ENCODE measurements at places on chromosomes 5 and 9.
A peak's percentile ranks its signal among the peaks of the same experiment; 100 is the strongest.

GRCh38 chr5:19806756-19807155 is 181.2 kb downstream of the CDH18 start:
- no peak for DNase-seq

DNA sequence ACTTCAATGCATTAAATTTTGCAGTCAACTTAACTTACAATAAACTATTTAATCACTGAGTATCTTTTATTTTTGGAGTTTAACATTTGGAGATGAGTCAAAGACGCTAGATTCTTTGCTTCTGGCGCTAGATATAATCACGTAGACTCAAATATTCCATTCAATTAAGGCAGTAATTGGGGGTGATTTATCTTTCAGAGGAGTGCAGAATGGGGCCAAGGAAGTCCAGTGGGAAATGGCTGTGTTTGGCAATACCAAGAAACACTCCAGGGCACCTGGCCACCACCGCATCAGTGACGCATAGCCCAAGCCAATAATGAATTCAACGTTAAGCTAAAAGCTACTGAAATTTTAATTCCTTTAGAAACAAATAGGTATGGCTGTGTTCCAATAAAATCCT is 81.2 kb downstream of the PHAX start:
- DNase-seq, result no peak

DNA sequence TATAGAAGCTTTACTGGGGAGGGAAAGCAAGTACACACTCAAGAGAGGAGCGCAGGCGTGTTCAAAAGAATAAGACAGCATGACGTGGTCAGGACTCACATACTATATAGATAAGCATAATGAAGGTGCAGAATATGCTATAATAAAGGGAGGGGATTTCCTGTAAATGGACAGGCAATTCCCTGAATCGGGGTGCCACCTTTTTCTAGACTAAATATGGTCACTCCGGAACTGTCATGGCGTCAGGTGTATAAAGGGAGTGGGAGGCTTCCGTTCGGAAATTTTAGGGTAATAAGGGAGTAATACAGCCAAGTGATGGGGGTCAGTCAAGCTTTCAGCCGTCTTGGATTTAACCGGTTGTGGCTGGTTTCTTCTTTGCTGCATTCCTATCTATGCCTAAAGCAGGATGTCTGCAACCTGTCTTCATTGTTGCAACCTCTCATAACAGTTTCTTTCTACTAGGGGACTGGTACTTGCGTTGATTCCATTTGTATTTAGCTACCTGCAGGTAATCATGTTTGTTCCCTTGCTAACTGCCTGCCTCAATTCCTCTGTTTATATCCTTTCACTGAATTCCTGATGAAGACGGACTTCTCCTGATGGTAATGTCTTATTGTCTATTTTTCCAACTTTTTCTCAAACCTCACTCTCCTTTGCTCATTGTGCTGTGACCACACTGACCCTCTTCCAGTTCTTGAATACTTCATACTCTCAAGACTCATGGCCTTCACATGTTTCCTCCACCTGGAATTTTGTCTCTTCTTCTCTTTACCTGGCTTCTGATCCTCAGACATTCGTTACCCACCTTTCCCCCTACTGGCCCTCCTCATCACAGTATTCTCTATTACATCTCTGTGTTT is 48.9 kb downstream of the PRR16 start:
- no peak for DNase-seq

DNA sequence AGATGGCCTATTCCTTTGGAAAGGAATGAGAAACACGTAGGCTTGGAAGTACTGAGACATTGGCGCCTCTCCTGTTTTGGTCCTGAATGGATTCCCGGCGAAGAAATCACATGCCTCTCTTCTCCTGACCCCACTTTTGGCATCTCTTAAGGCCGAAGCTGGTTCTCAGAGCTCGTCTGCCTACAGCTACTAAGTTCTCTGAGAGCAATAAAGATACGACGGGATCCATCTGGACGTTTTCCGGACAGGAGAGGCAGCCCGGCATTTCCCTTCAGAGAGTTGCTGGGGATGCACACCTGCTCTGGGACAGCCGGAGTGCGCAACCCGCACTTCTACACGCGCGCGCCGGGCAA is 336.8 kb upstream of the PUM3 start:
- DNase-seq, result no peak

DNA sequence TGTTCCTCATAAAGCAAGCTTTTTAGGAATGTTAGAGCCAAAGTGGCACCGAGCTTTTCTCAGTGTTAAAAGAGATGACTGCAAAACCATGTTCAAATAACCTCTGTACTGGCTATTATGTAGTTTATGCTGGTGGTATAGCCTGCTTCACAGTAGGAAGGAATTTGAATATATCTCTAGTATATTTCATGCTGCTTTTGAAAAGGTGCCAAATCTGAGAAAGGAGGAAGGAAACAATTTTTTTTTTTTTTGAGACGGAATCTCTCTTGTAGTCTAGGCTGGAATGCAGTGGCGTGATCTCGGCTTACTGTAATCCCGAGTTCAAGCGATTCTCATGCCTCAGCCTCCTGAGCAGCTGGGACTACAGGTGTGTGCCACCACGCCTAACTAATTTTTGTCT is 13.5 kb downstream of the CREBRF start:
- no peak for DNase-seq

GRCh38 chr9:113269355-113269754 is 6.0 kb downstream of the CDC26 start:
- DNase-seq, result no peak

GRCh38 chr5:59222687-59223511 is 640.0 kb downstream of the RAB3C start:
- no peak for DNase-seq

DNA sequence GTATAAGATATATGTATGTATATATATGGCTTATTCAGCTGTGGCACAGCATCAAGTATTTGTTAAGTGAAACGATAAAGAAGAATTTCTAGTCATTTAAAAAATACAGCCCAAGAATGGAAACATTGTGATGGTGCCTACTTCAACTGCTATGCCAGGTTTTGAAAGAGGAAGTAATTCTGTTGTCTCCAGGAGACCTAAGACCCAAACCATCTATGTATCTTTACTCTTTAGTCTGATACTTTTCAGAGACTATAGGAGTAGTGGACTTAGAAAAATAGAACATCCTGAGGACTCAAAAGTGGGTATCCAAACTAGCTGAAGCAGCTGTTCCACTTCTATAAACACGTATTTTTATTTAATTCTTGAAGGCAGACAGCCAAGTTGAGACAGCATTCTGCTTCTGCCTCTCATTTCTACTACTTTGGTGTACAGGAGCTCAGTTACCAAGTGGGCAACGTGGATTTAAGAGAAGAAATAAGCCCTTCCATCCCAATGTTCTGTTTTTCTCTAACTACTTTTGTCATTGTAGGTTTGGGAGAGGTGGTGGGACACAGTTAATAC is 110.7 kb downstream of the RPS23 start:
- no peak for DNase-seq

- DNase-seq, result no peak
Observed at GRCh38 chr9:134410835-134411217, 84.6 kb downstream of the RXRA start.

GRCh38 chr9:35729700-35730485 is 2.1 kb downstream of the TLN1 start:
- peak; percentile 42 for DNase-seq

DNA sequence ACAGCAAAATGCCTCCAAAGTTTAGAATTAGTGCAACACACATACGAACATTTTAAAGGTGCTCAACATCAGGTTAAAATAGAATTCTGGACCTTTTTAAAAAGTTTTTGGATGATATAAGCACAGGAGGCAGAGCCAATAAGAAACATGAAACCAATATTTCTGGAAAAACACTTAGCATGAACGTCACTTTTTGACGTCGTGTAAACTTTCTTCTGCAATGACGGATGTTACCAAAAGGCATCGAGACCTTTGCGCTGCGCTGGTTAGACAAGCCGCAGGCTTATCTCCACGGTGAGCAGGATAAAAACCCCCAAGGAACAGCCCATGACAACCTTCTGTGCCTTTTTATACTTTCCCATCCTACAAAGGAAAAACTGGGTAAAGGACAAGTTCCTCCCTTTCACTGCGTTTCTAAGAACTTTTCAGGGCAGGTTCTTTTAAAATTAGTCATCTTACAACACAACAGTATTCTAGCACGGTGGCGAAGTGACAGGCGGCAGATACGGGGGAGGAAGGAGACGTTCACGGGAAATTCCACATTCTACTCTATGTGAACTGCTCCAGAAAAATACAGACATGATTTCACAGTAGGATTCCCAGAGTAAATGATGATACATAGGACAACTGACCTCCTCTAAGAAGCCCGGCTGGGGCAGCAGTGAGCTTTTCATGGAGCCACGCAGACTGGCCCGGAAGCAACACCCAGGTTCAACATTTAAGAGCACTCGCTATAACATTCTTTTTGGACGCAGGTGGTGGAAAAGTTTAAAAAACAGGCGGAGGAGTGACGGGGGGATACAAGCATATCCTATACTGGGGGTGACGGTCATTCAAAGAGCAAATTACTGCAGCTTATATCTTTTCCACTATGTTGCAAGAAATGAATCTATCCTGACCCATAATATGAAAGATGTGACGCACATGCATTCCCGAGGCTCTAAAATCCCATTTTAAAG is 52.4 kb downstream of the USP20 start:
- DNase-seq, result peak; percentile 56

- DNase-seq, result no peak
Observed at GRCh38 chr5:74020503-74020902, 394.5 kb downstream of the ARHGEF28 start.

GRCh38 chr5:9544502-9545135 is 1.3 kb downstream of the SEMA5A start:
- DNase-seq, result peak; percentile 31

DNA sequence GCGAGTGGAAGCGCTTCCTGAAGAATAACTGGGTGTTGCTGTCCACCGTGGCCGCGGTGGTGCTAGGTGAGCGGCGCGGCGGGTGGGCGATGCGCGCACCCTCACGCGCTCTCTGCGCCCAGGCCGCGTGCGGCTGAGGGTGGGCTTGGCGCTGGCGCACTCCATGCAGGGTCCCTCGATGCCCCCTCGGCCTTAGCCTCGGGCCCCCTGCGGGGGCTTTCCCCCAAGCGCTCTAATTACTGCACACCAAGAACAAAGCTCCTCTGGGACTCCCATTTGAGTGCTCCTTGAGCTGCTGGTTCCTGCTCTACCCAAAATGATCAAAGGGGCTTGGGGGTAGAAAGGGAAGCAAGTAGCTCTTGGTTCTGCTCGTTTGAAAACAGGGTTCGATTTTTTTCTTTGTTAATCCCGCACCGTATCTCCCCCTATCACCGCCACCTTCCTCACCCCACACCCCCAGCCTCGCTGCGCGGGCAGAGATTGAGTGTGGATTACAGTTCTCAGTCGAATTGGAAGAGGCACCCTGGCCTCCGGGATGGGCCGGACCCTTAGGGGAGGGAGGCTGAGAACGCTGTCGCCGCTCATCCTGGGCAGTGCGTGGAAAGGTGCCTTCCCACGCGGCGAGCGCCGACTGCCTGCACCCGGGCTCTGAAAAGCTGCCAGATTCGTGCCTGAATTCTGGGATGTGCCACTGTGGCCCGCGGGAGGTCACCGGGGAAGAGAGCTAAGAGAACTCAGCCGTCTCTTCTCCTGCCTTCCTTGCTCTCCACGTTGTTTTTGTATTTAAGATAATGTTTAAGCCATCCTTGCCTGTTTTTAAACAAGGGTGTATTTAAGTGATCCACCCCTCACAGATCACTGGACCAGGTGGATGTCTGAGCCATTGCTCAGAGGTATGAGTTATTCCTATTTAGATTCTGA is 697 bp downstream of the SLC1A1 start:
- no peak for DNase-seq

DNA sequence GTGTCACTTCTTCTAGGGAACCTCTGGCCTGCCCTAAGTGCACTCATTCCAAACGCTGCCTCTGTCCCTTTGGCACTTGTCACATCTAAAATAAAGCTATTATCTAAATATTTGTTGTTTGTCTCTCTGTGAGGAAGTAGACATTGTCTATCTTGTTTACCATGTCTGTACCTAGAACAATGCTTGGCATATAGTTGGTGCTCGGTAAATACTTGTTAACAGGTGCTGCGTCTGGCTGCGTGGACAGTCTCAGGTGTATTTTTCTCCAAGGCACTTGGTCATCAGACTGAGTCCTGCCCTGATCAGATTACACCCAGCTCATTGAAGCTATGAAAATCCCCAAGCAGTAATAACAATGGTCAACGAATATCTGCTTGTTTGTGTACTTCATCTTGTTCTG is 174.9 kb upstream of the SMIM23 start:
- no peak for DNase-seq

DNA sequence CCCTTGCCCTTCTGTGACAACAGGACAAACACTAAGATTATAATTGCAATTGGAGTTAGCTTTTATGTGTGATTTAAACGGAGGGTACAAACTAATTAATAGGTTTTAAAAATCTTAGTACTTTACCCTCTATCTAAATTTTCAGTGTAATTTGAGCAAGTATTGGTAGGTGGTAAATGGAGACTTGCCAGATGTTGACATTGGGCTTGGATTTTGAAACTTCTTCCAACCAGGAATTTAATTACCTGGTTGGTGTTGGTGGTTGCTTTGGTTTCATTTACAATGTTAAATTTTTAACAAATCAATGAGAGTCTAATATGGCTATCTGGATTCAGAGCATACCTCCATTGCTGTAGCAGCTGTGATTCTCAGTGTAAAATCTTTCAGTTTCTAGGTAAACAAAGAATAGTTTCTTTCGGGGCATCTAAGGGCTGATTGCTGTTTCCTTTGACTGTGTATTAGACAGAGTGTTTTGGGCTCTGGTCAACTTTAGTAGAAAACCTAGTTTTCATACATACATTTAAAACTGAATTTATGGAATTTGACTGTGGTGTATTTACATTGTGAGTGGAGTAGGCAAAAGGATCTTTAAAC is 1.9 kb downstream of the DAPK1 start:
- DNase-seq, result no peak

DNA sequence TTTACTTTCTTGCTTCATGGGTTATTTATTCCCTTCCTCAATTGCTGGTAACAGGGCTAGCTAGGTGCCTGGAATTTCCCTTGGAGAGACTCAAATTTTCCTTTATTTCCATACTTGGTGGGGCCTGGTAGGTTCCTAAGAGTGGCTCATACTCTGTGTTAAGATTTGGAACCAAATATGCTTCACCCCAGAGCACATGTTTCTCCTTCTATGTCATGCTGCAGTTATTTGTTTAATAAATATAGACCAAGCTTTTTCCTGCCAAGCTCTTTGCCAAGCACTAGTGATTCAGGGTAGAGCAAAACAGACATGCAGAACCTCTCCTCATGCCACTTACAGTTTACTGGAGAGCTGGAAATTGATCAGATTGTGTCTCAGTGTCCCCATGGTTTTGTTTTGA is 290.3 kb upstream of the SGCD start:
- DNase-seq, result no peak

- peak; percentile 60 for DNase-seq
Observed at GRCh38 chr5:40675396-40676133, 4.2 kb upstream of the PTGER4 start.

DNA sequence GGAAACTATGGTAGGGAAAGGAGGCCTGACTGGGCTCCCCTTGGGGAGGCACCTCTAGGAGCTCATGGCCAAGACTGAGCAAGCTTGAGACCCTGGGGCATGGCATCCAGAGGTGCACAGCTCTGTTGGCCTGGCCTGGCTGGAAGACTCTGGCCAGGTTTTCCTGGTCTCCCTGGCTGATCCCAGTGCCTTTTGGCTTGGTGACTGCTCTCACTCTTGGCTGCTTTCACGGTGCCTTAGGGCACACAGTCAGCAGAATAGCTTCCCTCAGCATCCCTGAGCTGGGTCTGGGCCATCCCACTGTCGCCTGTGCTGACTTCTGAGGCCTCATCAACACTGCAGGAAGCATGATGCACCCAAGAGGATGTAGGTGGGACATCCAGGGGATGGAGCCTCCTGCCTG is 13.4 kb upstream of the DELE1 start:
- DNase-seq, result no peak

GRCh38 chr5:54525261-54525660 is 7.7 kb downstream of the SNX18 start:
- DNase-seq, result no peak

- DNase-seq, result no peak
Observed at GRCh38 chr5:168747987-168748777, 169.0 kb upstream of the PANK3 start.

All from CD8-positive, alpha-beta memory T cell (primary cell).